ENCODE measurements at places on chromosomes 5 and 9. TPM values are rescaled to one million over a fixed set of nuclear protein-coding genes. Genes with fewer than 3 reads are reported as not detected.

Gene EXOSC2
- 17.1 TPM for total RNA-seq

GRCh38 chr5:142653321-142653720 is 32.6 kb downstream of the FGF1 start:
- H3K27me3 ChIP-seq: no peaks in the 10 kb centered on the region
- no peak overlapping the region for H3K27ac ChIP-seq
- no peak for DNase-seq
- no peaks in the 10 kb centered on the region for H3K36me3 ChIP-seq

DNA sequence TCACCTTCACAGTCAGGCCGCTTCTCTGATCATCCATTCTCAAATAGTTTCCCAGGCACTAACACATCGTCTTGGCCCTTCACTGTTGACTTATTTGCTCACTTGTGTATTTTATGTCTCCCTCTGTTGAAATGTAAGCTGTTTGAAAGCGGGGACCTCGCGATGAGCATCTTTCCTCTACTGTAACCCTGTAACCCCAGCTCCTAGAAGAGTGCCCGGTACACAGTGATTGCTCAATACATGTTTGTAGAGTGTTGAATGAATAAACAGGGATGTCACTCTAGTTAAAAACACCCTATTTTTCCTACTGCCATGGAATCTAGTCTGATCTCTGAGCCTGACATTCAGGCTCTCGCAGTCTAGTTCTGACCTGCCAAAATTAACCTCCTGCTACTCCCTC is 150.8 kb downstream of the TTLL11 start:
- H3K4me1 ChIP-seq: no peaks in the 10 kb centered on the region
- H3K36me3 ChIP-seq: no peaks in the 10 kb centered on the region
- DNase-seq: no peak
- H3K27me3 ChIP-seq: no peaks in the 10 kb centered on the region

DNA sequence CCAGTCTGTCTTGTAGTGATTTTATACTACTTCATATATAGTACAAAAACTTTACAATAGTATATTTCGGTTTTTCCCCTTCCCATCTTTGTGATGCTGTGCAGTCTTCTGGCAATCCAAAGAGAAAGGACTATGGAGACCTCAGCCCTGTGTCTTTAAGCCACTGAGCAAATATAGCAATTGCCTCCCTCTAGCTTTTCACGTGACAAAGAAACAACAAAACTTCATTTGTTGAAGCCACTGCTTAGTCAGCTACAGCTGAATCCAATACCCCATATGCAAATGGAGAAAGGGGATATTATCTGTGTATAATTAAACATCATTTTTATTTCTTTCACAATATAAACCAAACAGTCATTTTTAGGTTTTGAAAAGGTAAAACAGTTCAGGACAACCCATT is 142.8 kb upstream of the STK32A start:
- H3K4me1 ChIP-seq: no peaks in the 10 kb centered on the region
- H3K27ac ChIP-seq: no peak overlapping the region
- H3K27me3 ChIP-seq: no peaks in the 10 kb centered on the region
- no peak for DNase-seq
- no peaks in the 10 kb centered on the region for H3K36me3 ChIP-seq
- H3K4me3 ChIP-seq: no peak overlapping the region

GRCh38 chr5:151683444-151683843 is 3.3 kb downstream of the SPARC start:
- no peaks in the 10 kb centered on the region for H3K27me3 ChIP-seq
- DNase-seq: no peak
- no peak overlapping the region for H3K4me3 ChIP-seq
- no peaks in the 10 kb centered on the region for H3K4me1 ChIP-seq
- H3K27ac ChIP-seq: no peak overlapping the region
- H3K36me3 ChIP-seq: no peaks in the 10 kb centered on the region

- H3K27me3 ChIP-seq: no peaks in the 10 kb centered on the region
- H3K27ac ChIP-seq: peak overlapping the region; percentile 89
- DNase-seq: peak; percentile 39
- no peaks in the 10 kb centered on the region for H3K36me3 ChIP-seq
Measured at GRCh38 chr9:70474413-70474812, 60.0 kb upstream of the KLF9 start.
